Dermis blood vessel endothelial cell (primary cell): ENCODE measurements at places on chromosomes 16 and 17. TPM values are rescaled to one million over a fixed set of nuclear protein-coding genes. Genes with fewer than 3 reads are reported as not detected.

DNA sequence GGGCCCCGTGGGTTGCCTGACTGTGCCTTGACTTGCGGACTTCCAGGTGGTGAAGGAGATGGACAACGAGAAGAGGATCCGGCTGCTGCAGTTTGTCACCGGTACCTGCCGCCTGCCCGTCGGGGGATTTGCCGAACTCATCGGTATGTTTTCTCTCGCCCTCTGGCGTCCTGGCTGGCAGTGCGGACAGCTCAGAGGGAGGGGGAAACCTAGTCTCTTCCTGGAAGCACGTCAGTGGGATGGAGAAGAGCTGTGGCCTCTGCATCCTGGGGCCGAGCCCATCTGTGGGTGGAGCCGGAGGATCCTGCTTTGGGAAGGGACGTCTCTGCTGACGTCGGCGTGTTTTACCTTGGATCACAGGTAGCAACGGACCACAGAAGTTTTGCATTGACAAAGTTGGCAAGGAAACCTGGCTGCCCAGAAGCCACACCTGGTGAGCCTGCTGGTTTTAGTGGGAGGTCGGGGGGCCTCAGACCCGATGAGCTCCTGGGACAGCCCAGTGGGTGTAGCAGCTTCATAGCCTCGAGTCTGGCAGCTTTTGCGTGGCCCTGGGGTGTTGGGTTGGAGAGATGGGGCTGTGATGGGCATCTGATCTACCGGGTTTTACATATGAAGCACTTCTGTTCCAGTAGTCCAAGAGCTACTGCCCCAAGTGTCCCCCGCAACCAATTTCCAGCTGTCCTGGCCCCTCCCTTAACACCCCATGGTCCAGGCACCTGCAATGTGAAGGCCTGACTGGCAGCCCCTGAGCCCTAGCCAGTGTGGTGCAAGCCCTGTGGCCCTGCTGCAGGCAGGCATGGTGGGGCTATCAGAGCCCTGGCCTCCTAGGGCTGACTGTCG is 11.9 kb upstream of the CLEC18A start:
- no peak for DNase-seq

- DNase-seq = no peak
Measured at GRCh38 chr17:78269955-78270381, 38.5 kb downstream of the TMEM235 start.

GRCh38 chr17:63445571-63445953 is 544 bp downstream of the CYB561 start:
- peak; percentile 50 for DNase-seq

Gene C17orf113
- total RNA-seq = 0.17 and 0.33 TPM in 2 replicates

Gene PLXDC1
- not detected in 2 replicates for total RNA-seq

Gene NTN3
- total RNA-seq = not detected in 2 replicates

- no peak for DNase-seq
Measured at GRCh38 chr17:3924512-3925350, 8.5 kb upstream of the P2RX1 start.

DNA sequence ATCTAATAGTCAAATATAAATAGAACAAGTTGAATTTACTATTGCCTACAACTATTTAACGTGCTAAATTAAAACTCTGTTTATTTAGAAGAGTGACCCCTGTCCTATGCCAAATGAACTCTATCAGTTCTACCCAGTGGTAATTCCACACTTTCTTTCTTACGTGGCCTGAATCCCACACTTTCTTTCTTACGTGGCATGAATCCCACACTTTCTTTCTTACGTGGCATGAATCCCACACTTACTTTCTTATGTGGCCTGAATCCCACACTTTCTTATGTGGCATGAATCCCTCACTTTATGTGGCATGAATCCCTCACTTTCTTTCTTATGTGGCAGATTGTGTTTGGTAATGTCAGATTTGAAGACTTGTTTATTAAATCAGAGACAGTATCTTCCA is 6.2 kb downstream of the FOXK2 start:
- DNase-seq = no peak

Gene PEX12
- total RNA-seq = 3.7 and 3.9 TPM in 2 replicates

Gene INCA1
- 0.33 and 0.34 TPM in 2 replicates for total RNA-seq

Gene TBC1D26
- not detected in 2 replicates for total RNA-seq

Gene KRT39
- total RNA-seq = not detected in 2 replicates

- DNase-seq = no peak
Measured at GRCh38 chr16:14179116-14179515, 108.0 kb downstream of the MRTFB start.
